T-helper 17 cell (primary cell): ENCODE measurements at places on chromosomes 12 and 14.

GRCh38 chr12:63164911-63165310 lies 13.9 kb upstream of the AVPR1A start:
- DNase-seq, result no peak

GRCh38 chr14:104244221-104245011 lies 106.0 kb downstream of the KIF26A start:
- no peak for DNase-seq

DNA sequence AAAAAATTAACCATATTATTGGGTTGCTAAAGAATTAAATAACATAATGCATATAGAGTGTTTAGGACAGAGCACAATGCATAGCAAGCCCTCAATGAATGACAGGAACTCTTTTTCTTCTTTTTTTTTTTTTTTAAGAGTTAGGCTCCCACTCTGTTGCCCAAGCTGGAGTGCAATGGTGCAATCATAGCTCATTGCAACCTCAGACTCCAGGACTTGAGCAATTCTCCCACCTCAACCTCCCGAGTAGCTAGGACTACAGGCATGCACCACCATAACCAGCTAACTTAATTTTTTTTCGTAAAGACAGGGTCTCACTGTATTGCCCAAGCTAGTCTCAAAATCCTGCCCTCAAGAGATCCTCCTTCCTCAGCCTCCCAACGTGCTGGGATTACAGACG lies 20.5 kb upstream of the MTERF2 start:
- DNase-seq, result no peak

DNA sequence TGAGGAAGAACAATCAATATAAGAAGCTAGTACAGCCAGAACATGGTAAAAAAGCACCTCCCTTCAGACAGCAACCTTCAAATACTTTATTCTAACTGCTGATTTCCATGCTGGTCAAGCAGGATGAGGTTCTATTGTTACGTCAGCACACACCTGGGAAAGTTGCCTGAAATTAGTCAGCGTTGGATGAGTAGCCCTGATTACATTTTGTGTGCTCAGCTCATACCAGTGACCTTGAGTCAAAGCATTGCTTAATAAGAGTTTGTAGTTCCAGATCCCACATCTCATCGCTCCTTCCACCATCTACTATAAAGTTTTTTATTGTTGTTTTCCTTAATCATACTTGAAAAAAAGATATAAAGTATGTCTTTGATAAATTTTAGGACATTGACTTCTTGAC lies 361.5 kb downstream of the EGLN3 start:
- no peak for DNase-seq

GRCh38 chr12:52324153-52324444 lies 2.9 kb upstream of the KRT83 start:
- DNase-seq, result no peak

DNA sequence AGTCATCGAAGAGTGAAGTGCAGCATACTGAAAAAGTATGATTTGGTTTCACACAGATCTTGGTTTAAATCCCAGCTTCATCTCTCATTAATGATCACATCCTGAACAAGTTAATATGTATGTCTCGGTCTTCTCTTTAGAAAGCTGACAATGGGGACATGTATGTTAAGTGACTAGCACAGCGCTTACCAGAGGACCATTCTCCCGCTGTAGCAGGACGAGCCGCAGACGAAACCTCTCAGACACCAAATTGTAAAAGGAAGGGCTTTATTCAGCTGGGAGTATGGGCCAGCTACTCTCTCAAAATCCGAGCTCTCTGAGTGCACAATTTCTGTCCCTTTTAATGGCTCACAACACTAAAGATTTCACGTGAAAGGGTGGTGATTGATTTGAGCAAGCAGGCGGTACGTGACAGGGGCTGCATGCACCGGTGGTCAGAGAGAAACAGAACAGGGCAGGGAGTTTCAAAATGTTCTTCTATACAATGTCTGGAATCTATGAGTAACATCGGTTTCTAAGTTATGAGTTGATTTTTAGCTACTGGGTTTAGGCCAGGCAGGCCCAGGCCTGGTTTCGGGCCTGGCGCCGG lies 682.4 kb downstream of the DIO2 start:
- DNase-seq, result no peak

- no peak for DNase-seq
Observed at GRCh38 chr12:100138803-100139098, 3.9 kb downstream of the BLTP3B start.

- DNase-seq, result no peak
Observed at GRCh38 chr14:101506211-101506925, 54.9 kb upstream of the DIO3 start.

- DNase-seq, result no peak
Observed at GRCh38 chr14:102778338-102779083, 1.3 kb downstream of the TRAF3 start.

- no peak for DNase-seq
Observed at GRCh38 chr14:91844029-91844428, 23.3 kb downstream of the TC2N start.

- DNase-seq, result peak; percentile 64
Observed at GRCh38 chr12:44875954-44876543, at the start of gene NELL2. TSS of gene NELL2 (minus strand) at chr12:44876315. CDS start at chr12:44875869, 446 bp downstream.

DNA sequence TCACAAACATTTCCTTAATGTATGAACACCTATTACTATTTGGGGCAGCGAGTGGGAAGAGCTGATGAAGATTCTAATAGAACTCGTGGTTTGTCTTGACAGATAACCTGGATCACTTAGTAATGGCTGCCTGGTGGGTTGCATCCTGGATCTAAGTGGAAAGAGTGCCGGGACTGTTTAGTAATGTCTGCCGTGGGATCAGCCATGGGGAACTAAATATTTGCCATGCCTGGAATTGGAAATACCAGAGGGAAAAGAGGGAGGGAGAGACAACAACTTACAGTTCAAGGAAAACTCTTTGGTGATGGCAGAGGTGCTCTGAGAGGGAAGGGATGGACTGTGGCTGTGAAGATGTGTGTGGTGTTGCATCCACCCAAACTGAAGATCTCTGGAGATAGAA lies 21.3 kb upstream of the CCDC63 start:
- DNase-seq, result no peak

DNA sequence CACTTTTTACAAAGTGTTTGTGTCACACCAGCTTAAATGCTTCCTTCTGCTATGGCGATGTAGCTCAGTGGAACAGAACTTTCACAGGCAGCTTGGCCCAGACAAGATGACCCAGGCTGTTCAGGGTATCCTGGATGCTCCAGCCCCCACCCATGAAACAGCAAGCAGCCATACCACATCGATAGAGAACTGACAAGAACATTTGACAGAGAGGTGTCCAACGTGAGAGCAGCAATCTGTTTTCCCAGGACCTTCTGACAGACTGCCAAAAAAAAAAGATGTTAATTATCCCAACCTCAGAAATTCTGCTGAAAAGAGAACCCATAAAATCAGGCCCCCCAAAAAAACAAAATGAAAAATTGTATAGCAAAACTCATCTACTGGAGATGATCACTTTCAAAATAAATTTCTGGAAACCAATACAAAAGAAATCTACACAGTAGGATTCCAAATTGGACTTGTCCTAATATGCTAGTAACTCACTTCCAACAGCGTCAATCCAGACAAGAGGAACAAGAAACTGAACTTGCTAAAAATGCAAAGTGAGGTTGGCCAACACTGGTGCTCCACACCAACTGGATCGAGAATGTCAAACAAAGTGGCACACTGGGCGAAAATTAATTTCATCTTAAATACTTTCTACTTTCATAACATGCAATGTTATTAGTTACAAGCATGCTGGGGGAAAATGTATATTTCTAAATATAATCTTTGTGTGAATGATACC lies 118.8 kb downstream of the DPF3 start:
- DNase-seq, result no peak

- no peak for DNase-seq
Observed at GRCh38 chr12:92111256-92111655, 34.4 kb downstream of the BTG1 start.
